ENCODE measurements at places on chromosomes 5 and 9. TPM values are rescaled to one million over a fixed set of nuclear protein-coding genes. Genes with fewer than 3 reads are reported as not detected.
A peak's percentile ranks its signal among the peaks of the same experiment; 100 is the strongest.

DNA sequence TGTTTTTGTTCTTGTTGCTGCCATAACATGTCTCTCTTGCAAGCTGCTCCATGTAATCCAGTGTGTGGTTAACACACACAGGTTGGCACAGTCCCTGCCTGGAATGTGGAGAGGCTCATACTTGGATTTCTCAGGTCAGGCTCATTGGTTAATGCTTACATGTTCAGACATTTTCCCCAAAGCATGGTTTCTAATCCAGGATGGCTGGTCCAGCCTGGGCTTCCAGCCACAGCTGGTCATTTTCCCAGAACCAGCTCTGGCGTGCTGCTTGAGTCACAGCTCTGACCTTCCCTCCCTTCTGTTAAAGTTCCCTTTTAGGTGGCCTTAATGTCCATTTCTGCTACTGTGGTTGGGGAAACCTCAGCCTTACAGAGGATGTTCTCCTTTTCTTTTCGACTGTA, 294.3 kb downstream of the TAF11L14 start:
- H3K4me1 ChIP-seq: no peaks in the 10 kb centered on the region
- no peaks in the 10 kb centered on the region for H3K27me3 ChIP-seq
- peak; percentile 51 for DNase-seq
- no peaks in the 10 kb centered on the region for H3K36me3 ChIP-seq
- H3K4me3 ChIP-seq: no peak overlapping the region
- H3K27ac ChIP-seq: no peak overlapping the region

DNA sequence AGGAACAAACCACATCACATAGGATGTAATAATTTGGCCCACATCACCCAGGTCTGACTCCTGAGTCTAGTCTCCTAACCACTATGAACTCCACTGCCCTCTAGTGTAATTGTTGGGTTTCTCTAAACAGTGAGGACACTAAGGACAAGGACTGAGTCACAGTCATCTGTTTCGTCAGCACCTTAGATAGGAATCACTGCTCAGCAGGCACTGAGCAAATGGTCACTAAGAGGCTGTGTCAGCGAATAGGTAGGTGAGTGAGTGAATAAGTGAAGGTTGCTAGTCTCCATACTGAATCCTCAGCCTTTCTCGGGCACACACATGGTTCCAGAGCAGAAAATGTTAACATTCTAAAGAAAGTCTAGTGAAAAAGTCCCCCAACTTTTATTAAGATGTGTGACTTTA, 278.6 kb downstream of the SPOCK1 start:
- H3K27ac ChIP-seq: no peak overlapping the region
- H3K4me3 ChIP-seq: no peak overlapping the region
- DNase-seq: no peak
- no peaks in the 10 kb centered on the region for H3K36me3 ChIP-seq

Gene TXNDC8
- not detected for total RNA-seq

Gene MARCOL
- not detected for total RNA-seq
